Esophagus squamous epithelium (tissue), 5 donors: ENCODE measurements at places on chromosomes 4 and X. TPM values are rescaled to one million over a fixed set of nuclear protein-coding genes. Genes with fewer than 3 reads are reported as not detected.
A peak's percentile ranks its signal among the peaks of the same experiment; 100 is the strongest.

DNA sequence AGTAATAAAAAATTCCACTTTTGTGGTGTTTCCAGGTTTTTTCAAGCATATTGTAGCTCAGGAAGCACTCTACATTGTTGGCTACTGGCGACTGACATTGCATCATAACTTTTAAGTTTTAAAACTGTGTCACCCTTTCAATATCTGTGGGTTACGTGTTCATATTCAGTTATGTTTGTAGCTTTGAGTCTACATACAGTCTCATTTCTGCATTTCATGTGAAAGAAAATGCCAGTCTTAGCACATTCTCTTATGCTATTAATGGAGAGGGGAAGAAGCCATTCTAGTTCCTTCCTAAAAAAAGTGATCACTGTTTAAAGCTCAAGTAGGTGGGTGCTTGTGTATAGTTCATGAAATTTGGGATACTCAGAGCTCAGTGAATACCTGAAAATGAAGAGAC lies 38.1 kb downstream of the DIAPH2 start:
- no peaks in the 10 kb centered on the region for H3K27me3 ChIP-seq
- no peak for DNase-seq
- no peak overlapping the region for H3K27ac ChIP-seq
- H3K4me1 ChIP-seq: no peaks in the 10 kb centered on the region
- H3K36me3 ChIP-seq: no peaks in the 10 kb centered on the region
- H3K4me3 ChIP-seq: no peak overlapping the region

- peak overlapping the region; percentile 9 for H3K27ac ChIP-seq
- H3K27me3 ChIP-seq: no peaks in the 10 kb centered on the region
- DNase-seq: no peak
- no peaks in the 10 kb centered on the region for H3K36me3 ChIP-seq
- no peaks in the 10 kb centered on the region for H3K4me1 ChIP-seq
These were observed 10.6 kb upstream of the GK start for GRCh38 chrX:30642642-30643041.

DNA sequence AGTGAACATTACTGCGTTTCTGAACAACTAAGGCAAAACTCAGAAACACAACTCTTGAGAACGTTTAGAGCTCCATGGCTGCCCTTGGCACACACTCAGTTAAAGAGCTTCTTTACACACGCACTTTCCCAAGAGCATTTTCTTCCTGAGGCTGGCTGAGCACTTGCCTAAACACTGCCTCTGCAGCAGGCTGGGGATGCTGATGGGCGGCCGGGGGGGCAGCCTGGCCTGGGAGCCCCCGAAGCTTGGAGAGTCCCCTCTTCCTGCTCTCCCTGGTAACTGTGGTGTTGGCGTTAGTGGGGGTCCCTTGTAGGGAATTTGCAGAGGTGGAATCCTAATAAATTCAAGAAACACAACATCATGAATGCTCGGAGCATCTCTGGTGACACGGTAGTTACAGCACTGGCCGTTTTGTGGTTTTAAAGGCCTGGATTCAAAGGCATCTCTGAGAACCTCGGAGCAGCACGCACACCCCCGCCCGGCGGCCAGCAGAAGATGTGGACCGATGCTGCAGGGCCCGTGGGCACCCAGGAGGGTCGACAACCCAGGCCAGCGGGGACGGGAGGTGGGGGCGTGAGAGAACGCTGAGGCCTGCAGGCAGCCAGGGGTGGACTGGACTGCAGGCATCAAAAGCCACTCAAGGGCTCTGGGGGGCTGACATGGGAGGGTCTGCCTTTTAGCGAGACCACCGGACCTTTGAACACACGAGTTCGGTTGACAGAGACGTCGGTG lies 45.4 kb downstream of the FGFRL1 start:
- no peaks in the 10 kb centered on the region for H3K36me3 ChIP-seq
- peaks cover 41% of the 10 kb centered on the region for H3K4me1 ChIP-seq
- no peak overlapping the region for H3K27ac ChIP-seq
- H3K4me3 ChIP-seq: no peak overlapping the region

DNA sequence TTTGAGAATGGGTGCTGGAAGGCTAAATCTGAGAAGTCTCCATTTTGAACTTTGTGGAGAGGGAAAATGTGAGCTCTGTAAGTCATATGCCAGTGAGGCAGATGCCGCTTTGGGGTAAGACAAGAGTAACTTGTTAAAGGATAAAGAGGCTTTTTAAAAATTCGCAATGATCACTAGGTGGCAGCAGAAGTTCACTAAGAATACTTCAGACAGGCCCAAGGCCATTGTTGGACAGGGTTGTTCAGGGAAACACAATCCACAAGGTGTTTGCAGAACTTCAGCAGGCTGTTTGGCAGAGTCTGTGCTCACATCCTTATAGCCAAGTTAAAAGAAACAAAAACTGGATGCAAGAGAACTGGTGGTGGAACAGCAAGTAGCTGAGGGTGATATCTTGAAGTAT lies 13.7 kb upstream of the PIGA start:
- no peaks in the 10 kb centered on the region for H3K4me1 ChIP-seq
- H3K36me3 ChIP-seq: no peaks in the 10 kb centered on the region
- no peak overlapping the region for H3K4me3 ChIP-seq
- H3K27me3 ChIP-seq: no peaks in the 10 kb centered on the region

Gene AMBN
- not detected for total RNA-seq
